ENCODE measurements at places on chromosomes 13 and 19.

- DNase-seq, result no peak
Measured at GRCh38 chr19:50490991-50491472, 14.4 kb upstream of the GARIN5A start.

GRCh38 chr13:100976993-100977392, 302.4 kb upstream of the TMTC4 start:
- DNase-seq, result no peak

- no peak for DNase-seq
Measured at GRCh38 chr13:29496241-29496712, 99.2 kb downstream of the SLC7A1 start.

GRCh38 chr13:85675151-85675907, 123.9 kb downstream of the SLITRK6 start:
- no peak for DNase-seq

DNA sequence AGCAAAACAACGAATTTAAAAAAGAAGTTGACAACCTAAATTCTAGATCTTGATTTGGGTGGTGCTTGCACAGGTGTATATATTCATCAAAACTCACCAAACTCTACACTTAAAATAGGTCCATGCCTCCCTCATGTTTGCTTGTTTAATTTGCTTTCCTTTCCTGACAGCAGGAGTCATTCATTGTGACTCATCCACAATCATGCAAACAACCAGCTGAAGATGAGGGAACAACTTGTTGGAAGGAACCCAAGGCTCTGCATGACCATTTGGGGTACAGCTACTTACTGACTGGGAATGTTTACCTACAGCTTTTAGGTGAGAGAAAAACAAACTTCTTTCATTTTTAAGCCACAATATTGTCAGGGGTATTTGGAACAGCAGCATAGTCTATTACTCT, 96.6 kb downstream of the RXFP2 start:
- no peak for DNase-seq

GRCh38 chr13:112576191-112576590, 11.8 kb downstream of the TUBGCP3 start:
- no peak for DNase-seq

DNA sequence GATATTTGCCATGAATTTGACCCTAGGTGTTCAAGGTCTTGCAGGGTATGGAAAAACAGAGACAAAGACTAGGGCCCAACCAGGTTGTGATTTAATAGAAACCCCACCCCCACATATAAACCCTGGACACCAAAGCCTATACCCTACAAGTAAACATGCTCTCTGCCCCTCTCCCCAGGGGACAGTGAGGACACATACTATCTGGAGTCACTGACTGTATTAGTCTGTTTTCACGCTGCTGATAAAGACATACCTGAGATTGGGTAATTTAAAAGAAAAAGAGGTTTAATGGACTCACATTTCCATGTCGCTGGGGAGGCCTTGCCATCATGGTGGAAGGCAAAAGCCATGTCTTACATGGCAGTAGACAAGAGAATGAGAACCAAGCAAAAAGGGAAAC, 88.3 kb downstream of the RAP2A start:
- no peak for DNase-seq

DNA sequence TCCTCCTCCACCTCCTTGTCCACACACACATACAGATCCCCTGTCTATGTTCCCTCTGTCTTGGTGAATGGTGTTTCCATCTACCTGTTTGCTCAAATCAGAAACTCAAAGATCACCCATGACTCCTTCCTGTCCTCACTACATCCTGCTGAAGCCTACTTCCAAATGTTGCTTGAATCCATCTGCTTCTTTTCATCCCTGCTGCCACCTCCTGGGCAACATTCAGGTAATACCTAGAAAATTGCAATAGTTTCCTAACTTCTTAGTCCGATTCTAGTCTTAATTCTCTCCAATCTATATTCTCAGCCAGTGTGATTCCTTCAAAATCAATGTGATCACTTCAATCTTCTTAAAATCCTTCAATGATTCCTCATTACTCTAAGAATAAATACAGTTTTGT, 155.5 kb upstream of the STARD13 start:
- no peak for DNase-seq

DNA sequence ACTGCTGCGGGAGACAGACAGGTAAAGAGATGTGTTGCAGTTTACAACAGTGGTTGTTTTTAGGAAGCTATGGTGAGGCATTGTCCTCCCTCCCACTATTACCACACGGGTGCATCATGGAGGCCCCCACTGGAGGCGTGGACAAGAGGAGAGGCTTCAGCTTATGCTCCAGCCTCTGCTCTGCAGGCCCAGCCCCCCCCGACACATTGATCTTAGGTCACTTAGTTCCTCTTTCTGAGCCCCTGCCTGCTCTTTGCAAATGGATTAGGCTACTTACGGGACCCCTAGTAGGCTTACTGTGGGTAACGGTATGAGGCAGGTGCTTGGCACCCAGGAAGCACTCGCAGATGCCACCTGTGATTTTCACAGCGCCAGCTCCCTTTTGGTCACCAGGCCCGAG, 123.9 kb downstream of the SLC7A1 start:
- no peak for DNase-seq

DNA sequence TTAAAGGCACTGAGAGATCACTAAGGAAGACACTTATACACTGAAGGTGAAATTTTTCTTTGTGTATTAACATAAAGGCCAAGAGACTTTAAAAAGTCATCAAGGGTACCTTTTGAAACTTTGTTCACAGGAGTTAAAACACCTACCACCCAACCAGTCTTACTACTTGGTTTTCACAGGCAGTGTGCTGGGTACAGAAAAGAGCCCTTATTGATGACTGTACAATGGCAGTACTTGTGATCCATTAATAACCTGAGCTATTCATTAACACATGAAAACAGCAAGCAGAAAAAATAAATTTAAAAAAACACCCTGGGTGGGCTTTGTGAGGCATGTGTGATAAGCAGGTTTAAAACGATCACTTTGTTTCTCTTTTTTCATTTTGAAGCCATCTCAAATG, 148.9 kb downstream of the TBC1D4 start:
- no peak for DNase-seq

DNA sequence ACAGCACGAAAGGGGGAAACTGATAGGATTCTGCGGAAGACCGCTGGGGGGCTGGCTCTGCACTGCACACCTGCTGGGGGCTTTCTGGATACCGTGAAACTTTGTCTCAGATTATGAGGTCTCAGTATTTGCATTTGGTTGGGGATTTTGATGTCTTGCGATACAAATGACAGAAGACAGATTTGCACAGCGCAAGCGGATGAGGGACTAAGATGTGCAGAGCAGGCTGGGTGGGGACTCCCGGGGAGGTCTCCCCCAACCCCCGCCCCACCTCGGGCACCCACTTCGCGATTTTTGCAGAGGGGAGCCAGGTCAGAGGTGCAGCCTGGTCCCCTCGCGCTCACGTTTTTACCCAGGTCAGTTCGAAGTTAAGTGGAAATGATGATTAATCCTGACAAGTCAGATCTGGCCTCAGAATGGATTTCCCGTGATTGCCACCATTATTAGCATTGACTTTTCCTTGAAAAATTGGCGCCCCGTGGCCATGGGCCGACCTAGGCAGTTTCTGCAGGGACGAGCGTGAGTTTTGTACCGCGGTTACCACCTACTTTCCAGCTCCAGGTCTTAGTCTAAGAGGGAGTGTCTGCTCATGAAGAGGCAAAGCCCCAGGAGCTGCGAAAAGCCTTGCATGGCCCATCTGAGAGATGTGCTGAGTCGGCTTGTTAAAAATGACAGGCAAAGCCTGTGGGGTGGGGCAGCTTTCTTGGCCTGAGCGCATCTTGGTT, 1.3 kb upstream of the GJB2 start:
- DNase-seq, result no peak

GRCh38 chr13:98707281-98707999, 45.0 kb downstream of the SLC15A1 start:
- DNase-seq, result no peak

GRCh38 chr13:42760951-42761350, 20.4 kb upstream of the FAM216B start:
- DNase-seq, result no peak

DNA sequence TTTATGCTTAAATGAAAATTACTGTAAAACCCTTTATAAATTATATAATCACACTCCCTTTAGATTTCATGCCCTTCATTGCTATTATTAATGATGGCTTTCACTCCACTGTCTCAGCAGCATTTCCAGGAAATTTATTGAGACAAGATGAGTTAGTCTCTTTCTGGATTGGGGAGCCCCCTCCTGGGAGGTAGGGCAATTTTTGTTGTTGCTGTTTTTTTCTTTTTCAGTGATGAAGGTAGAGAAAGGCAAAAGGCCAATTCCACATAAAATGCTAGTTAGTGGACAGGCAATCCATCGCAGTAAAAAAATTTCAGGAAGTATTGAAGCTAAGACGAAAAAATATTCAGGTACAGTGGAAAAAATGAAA, 80.2 kb downstream of the TEX26 start:
- DNase-seq, result no peak

DNA sequence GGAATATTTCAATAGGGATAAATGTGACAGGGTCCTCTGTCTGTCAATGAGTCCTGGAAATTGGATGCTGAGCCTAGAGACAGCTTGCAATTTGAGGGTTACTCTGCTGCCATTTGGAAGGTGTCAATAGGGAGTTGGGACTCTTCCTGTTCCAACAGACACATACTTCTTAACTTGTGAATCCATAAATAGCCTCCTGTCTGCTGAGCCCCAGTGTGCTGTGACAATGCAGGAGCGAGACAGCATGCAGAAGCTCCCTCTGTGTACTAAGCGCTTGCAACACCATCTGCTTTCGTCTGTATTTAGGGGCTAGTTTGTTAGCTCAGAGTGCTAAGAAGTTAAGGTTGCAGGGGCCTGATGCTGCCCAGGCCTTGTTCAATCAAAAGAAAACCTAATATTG, 58.5 kb upstream of the GPR12 start:
- DNase-seq, result no peak

GRCh38 chr19:50046649-50047503, 21.1 kb downstream of the ZNF473 start:
- peak; percentile 78 for DNase-seq

GRCh38 chr13:30577401-30577852, 40.3 kb upstream of the USPL1 start:
- DNase-seq, result peak; percentile 35

DNA sequence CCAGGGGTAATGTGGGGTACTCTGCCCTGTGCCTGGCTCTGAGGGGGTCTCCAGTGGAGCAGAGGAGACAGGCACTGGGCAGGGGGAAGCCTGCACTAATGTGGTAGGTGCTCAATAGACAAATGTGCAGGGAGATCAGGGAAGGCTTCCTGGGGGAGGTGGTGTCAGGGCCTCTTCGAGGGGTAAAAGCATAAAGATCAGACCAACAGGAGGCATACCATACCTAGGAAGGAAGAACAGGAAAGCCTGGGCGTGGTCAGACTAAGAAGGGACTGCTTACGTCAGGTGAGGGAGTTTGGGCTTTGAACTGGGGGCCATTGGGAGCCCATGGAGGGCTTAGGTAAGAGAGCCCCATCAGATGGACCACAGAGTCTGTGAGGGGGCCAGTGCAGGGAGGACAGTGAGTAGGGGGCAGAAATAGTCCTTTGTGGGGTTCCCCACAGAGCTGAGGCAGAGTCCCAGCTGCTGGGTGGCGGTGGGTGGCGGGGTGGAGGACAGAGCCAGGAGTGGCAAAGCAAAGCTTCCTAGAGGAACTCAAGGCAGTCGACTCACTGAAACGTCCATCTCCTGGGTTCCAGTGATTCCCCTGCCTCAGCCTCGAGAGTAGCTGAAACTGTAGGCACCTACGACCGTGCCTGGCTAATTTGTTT, 8.8 kb downstream of the PRR36 start:
- no peak for DNase-seq

DNA sequence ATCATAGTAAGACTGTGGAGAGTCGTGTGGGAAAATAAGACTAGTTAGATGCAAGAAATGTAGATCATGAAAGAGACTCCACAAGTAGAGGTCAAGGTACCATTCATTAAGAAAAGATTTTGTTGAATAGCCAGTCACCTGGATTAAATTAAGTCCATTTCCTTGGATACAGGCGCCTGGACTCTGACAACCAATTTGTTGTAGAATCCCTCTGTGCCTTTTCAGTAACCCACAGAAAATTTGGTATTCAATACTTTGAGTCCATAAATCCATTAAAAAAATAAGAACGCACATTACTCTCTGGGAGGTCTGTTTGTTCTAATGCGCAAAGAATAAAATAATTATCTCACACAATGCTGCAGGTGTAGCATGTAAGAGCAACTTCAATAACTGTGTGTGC, 469.4 kb downstream of the KLF12 start:
- DNase-seq, result no peak

DNA sequence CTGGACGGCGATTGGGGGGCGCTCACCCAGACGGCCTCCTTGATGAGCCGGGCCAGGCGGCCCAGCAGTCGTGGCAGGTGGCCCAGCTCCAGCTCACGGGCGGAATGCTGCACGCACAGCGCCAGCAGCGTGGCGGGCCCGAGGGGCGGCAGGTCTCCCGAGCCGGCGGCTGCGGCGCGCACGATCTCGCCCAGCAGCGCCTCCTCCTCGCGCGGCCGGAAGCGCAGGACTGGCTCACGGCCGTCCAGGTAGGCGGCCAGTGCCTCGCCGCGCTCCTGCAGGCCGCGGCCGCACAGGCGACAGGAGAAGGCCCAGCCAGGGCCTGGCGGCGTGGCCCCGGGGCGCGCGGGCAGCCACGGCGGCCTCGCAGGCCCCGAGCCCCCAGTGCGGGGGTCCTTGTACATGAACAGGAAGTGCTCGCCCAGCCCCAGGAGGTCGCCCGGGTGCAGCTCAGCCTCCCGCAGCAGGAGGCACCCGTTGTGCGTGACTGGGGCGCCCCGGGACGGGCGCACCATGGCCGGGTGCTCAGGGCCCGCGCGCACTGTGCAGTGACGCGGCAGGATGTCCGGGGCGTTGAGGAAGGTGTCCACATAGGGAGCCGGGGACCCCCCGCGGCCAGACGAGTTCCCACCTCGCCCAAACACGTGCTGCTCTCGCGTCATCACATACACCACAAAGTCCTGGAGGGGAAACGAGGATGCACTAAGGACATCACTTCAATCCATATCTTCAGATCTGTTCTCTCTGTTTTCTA, 9.6 kb upstream of the MAMSTR start:
- DNase-seq, result no peak

DNA sequence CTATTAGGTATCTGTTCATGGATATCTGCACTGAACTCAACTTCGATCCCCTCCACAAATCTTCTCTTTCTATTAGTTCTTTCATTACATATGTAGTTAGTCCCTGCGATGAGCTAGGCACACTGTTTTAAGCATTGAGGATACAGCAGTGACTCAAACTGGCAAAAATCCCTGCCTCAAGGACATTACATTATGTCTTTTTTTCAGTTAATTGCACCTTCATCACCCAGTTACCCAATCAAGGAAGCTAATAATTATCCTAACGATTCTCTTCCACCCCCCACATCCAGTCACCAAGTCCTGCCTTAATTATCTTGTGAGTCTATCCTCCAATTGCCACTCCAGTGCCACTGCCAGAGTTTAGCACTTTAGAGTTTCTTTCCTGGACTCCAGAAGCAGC, 89.3 kb downstream of the C13orf42 start:
- DNase-seq, result no peak
